ENCODE measurements at places on chromosomes 1 and 21. TPM values are rescaled to one million over a fixed set of nuclear protein-coding genes. Genes with fewer than 3 reads are reported as not detected.

The FGGY gene
- total RNA-seq: 13.8 TPM

The CR2 gene
- not detected for total RNA-seq

The MCOLN3 gene
- total RNA-seq: 3.8 TPM

DNA sequence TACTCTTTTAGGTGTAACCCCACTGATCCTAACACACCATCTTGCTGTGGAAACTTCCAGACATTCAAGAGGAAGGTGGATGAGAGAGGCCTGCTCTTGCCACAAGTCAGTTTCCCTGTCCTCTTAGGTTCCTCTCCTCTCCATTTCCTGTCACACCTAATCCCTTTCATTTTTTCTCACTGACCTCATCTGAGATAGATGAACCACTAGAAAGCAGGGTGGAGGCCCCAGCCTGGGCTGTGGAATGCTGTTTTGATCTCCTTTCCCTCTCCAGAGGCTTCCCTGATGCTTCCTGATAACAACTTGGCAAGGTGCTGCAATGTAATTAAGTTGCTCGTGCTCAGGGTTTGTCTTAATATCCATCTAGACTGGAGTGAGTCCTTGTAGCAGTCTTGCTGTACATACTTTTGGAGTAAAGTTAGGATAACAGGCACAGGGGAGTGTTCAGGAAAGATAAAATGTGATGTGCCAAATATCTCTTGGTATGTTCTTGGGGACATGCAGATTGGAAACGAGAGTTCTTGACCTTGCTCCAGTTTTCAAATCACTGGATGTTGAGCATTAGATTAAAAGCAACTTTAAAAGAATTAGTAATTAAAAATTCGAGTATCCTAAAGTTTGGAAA is 11.2 kb downstream of the LRRC42 start:
- no peak for DNase-seq

DNA sequence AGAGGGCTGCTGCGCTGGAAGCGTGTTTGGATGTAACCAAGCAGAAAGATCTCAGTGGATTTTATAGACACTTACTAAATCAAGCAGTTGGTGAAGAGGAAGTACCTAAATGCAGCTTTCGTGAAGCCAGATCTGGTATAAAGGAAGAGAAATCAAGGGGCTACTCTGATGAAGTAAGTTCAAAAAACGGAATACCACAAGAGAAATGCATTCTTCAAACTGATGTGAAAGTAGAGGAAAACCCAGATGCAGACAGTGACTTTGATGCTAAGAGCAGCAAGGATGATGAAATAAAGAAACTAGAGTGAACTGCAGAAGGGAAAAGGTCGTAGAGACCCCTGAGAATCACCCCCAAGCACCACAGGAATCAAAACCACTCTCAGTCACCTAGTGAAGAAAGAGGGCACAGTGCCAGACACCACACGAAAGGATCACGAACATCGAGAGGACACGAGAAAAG is 40.8 kb upstream of the NEXN start:
- no peak for DNase-seq

DNA sequence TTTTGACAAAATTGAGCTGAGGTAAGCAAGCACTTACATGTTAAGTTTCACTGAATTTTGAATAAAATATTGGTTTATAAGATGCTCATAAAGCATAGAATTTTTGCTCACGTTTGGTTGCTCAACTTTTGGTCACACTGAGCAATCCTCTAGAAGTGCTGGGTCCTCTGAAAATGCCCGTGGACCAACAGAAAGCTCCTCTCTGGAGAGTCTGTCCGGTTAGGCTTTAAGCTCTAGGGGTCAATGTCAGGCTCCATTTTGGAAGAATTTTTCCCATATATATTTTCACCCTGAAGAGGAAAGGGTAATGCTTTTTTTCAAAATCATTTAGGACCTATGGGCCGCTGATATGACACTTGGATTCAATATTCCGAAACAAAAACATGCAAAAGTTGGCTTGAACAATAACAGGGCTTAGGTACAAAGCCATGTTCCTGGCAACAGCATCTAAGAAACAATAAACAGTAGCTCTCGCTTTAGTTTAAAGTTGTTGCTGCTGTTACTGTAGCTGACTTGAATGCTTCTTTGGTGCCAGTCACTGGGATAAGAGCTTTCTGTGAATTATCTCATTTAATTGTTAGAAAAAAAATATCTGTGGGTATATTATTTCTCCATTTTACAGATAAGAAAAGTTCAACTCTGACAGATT is 131.7 kb upstream of the ESRRG start:
- DNase-seq: no peak

The AMIGO1 gene
- total RNA-seq: 7.4 TPM

DNA sequence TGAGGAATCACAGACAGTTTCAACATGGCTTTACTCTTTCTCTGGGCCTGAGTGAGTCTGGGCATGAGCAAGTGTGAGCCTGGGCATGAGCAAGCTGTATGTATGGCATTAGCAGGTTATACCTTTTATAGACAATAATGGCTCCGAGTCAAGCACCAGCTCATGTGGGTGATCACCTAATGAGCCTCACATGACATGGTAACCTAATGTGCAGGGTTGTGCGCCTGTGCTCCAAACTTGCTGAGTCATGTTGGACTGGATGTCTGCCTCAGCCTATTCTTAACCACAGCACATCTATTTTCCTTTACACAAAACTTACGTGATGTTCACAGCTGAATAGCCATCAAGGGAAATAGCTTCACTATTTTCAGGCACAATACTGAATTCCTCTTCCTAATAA is 236.2 kb upstream of the NRIP1 start:
- DNase-seq: no peak

DNA sequence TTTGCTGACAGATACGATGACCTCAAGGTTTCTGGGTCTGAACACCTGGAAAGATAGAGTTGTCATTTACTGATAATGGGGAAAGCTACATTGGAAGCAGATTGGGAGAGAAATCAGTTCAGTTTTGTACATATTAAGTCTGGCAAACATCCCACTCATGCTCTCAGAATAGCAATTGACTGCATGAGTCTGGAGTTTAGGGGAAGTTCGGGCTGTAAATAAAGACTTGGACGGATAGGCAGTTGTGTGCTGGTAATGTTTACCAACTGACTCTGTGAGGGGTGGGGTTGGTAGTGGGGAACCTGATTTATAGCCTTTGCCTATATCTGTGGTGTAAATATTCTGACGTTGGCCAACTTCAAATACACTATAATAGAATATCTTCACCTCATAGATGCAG is 4.0 kb downstream of the H6PD start:
- no peak for DNase-seq

- DNase-seq: no peak
Measured at GRCh38 chr1:167486090-167486824, 32.1 kb downstream of the CD247 start.

- DNase-seq: no peak
Measured at GRCh38 chr1:177945943-177946650, 23.8 kb downstream of the SEC16B start.

GRCh38 chr1:155070158-155070621 is 6.7 kb downstream of the EFNA4 start:
- no peak for DNase-seq

- DNase-seq: no peak
Measured at GRCh38 chr1:198986442-198986841, 347.6 kb downstream of the PTPRC start.

DNA sequence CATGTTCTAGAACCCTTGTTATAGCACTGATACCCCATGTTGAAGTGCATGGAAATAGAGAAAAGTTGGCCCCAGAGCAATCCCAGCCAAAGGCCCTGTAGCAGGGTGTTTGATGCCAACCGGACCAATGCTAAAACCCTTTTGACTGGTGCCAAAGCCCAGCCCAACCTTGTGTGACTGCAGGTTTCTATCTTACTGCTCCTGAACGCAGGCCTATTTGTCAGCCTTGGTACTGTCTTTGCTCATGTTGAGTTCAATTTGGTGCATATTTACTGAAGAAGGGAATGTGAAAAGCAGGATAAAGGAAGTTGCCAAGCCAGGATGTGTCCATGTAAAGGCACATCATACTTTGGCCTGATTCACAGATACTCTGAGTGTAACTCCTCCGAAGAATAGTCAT is 51.7 kb upstream of the NFASC start:
- no peak for DNase-seq

DNA sequence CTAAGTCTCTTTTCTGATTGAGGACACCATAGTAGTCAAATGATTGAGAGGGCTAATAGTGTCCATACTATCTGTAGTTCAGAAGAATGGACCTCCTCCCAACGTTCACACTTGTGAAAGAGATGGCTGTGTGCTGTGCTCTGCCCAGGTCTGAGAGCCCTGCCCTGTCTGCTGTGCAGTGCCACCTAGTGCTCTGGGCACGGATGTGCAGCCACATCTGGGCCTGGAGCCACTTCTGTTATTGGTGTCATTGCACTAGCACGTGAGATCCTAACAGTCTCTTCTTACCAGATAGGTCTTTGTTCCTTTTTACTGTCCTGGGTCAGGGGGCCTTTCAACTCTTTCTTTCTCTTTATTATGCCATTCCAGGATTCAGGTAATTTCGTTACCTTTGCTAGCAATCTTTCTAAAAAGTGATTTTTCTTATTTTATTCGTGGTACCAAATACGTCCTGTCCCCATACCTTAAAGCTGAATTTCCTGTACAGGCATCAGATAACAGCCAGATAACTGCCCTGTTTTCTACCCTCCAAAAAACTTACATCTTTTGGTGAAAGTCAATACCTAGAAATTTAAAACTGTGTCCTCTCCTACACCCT is 21.7 kb downstream of the INTS3 start:
- peak; percentile 93 for DNase-seq

The TFF1 gene
- not detected for total RNA-seq

- no peak for DNase-seq
Measured at GRCh38 chr1:10694274-10694632, 102.2 kb downstream of the CASZ1 start.

The USP33 gene
- total RNA-seq: 97.9 TPM

DNA sequence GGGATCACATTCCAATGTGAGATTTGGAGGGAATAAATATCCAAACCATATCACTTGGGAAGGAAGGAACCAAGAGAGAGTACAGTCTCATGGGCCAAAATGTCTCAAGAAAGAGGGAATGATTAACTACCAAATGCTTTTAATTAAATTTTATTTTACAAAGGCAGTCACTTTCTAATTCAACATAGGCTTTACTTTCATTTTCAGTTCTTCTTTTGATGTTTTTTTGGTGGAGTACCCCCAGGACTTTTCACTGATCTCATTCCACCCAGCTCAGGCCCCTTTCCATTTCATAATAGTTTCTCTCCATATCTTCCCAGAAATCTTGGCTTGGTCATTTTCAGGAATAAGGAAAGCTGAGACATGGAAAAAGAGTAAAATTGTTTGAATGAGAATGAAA is 5.1 kb upstream of the SLAMF7 start:
- no peak for DNase-seq

DNA sequence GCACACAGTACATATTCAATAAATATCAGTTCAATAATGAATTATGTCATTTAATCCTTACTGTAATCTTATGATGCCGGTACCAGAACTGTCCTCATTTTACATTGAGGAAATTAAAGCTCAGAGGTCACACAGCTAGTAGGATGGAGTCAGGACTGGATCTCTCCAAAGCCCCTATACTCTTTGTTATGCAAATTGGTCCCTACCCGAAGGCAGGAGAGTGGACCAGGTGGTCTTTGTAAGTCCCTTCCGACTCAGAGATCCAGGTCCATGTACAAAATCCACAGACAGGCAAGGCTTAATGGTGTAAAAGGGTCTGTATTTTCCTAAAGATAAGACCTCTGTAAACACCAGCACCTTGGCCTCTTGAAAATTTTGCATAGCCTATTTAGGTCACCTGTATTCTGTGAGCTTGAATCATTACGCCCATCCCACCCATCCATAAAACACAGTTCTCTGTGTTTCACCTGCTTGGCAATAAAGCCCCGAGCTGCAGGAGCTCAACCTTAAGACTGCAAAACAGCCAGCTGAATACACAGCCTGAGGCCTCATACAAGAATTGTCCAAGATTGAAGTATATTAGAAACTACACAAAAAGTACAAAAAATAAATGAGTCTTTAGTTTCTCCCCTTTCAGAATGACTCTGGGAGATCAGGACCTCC is 41.7 kb downstream of the PLXNA2 start:
- no peak for DNase-seq

DNA sequence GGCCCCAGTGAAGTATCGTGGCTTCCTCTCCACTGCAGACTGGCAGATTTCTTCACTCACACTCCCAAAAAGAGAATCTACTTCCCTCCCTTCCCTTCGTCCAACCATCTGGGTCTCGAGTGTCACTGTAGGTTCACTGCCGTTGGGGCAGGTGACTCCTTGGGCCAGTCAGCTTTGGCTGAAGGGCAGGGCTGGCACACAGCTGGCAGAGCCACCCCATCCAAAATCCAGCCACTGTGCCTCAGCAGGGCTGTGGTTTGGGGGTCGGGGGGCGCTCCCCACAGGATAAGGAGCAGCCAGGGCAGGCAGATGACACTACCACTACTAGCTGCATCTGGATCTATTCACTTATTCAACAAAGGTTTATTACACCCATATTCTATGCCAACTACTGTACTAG is 9.8 kb downstream of the PINK1 start:
- no peak for DNase-seq
